ENCODE measurements at places on chromosomes 16 and 17.
A peak's percentile ranks its signal among the peaks of the same experiment; 100 is the strongest.

- DNase-seq: no peak
Observed at GRCh38 chr17:10516638-10517037, 1.7 kb downstream of the MYH1 start.

DNA sequence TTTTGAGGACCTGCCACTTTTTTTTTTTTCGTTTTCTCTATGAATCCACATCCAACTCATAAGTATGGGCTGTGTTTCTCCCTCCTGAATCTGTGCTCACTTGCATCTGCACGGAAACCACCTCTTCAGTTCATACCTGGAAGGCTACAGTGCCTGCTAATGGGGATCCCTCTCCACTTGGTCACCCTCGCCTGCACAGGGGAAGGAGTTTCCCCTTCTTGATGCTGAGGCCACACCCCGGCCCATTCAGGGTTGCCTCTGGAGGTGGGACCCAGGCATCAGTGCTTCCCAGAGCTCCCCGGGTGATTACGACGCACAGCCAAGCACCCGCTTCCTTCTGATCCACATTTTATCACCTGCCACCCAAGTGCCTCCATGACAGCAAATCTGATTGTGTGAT lies 85.9 kb upstream of the TBC1D3K start:
- DNase-seq: no peak

- DNase-seq: no peak
Observed at GRCh38 chr16:19375561-19376158, 42.0 kb upstream of the TMC5 start.

- DNase-seq: no peak
Observed at GRCh38 chr16:87051526-87052320, 265.5 kb downstream of the C16orf95 start.

- no peak for DNase-seq
Observed at GRCh38 chr16:56726926-56727325, 3.0 kb upstream of the NUP93 start.

GRCh38 chr17:31405890-31406371 lies 14.5 kb downstream of the RAB11FIP4 start:
- DNase-seq: no peak

DNA sequence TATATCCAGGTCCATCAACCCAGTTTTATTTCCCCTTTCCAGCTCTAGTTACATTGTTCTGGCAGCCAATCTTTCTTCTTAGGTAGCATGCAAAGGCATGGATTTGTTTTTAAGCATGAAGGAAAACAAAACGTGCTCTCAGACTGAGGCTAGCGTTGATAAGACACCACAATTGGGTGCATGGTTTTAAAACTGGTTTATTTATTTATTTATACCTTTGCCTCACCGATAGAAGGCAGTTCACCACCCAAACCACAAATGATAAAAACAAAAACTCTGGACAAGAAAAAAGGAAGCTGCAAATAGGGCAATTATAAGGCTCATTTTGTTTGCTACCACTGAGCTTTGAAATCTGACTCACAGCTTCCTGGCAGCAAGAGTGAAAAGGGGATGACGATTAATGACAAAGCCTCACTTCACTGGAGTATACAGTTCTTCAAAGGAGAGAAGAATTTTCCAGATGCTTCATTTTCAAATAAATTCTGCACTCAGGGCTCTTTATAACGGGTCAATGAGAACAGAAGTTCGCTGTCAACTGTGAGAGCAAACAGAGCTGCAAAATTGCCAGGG lies 278.4 kb upstream of the IRX5 start:
- no peak for DNase-seq

DNA sequence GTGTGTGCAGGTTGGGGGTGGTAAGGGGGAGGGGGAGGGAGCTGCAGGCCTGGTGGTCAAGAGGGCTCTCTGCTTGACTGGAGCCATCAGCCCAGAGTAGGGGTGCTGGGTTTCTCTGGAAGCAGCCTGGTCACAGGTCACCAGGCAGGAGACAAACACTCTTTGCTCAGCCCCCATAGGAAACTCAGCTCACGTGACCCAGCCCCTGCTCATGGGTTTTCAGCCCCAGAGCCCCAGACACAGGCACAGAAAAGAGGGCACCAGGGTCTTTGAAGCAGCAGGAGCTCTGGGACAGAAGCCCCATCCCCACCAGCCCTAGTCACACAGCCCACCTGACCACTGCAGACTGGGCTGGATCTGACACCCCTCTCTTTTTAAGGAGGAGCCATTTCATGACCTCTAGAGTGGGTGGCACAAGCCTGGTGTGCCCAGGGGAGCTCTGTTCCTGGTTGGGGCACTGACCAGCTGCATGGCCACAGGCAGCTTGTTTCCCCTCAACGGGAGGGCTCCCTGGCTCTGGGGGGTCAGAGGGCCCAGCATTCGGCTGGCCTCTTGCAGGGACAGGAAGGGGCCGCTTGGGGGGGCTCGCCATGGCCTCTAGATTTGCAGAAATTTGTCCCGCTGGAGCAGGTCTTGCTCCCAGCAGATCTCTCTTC lies 13.8 kb upstream of the CD79B start:
- no peak for DNase-seq

- no peak for DNase-seq
Observed at GRCh38 chr17:31604936-31605335, 213.5 kb downstream of the RAB11FIP4 start.

GRCh38 chr16:1315081-1316032 lies 5.9 kb downstream of the UBE2I start:
- no peak for DNase-seq

GRCh38 chr17:56594320-56595107 lies 1.0 kb downstream of the NOG start:
- DNase-seq: no peak

DNA sequence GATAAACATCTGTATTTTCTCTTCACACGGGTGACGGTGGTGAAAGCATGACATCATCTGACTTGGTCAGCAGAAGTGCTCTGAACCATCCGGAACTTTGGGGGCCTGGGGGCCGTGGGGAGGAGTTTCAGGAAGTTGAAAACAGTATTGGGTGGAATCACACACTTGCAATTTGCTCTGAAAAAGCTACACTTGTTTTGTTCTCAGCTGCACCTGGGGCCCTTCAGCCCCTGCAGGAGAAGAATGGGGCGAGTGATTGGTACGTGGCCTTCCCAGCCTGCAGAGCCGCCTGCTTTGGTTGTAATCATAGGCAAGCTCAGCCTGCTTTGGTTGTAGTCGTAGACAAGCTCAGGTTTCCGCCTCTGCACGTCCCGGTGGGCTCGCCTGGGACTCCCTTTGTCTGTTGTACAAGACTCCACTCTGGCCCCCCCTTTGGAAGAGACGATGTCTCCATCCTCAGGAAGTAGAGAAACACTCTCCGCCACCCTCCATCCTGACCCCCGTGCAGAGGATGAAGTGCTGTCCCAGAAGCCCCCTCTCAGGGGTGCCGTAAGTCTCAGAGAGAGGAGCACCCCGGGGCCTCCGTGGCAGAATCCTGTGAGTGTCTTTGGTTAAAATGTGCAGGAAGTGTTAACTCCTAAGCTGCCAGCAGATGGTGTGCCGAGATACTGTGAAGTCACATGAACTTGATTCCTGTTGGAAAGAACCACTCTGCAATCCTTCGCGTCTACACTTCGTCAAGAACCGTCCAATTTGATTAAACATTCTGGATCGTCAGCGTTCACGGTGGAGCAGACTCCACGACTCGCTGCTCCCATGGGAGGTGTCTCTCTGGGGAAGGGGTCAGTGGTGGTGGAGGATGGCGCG lies 5.4 kb downstream of the BANP start:
- peak; percentile 86 for DNase-seq

- peak; percentile 18 for DNase-seq
Observed at GRCh38 chr17:36721560-36722120, 120.3 kb downstream of the MRM1 start.

DNA sequence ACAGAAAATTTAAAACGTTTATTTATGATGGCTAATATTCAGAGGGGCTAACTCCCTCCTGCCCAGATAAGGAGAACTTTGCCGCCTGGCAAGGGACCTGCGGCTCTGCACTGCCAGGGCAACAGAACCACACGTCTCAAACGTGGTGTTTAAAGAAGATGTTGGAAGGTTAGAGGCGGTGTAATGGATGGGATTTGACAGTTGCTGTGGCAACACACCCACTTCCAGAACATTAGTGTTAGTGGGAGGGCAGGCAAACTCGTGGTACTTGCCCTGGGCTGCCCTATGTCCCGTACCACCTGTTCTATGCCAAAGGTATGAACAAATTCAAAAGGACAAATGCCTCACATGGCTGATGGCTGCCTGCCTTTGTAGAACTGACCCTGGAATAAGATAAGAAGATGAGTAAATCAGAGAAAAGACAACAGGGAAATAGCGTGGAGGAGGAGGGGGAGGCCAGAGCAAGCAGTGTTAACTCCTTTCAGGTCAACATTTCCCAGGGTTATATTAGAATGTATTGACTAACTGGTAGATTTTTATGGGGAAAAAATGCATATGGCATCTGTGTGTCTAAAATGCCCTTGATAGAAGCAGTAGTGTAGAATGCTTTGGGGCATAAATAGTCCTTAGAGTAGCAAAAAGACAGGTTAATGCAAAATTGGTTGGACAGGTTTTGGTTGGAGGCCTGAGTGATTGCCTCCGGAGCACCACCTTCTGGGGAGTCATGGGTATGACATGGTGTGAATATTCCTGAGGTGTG lies 30.8 kb downstream of the HLF start:
- DNase-seq: peak; percentile 14

DNA sequence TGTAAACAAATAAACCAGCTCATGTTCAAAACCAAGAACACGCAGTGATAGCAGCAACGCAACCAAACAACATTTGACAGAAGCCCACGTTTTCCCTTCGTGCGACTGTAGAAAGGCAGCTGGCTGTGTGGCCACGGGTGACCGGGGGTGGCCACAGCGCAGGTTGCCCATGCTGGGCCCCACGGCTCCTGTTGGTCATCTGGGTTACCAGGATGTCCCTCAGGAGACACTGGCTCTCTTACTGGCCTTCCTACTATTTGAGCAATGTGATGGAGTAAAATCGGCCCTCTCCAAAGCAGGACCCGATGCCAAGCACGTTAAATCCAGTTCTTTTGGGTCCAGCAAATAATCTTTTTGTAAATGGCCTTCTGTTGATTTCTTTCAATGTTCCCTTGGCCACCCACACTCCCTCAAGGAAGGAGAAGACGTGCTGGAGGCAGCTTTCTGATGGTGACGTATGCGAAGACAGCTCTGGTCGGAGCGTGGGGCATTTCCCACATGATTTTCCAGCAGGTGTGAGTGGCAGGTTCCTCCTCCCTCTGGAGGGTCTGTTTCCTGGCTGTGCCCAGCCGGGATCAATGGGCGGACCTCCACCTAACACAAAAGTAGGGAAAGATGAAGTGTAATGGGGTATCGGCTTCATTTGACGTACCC lies 143.1 kb upstream of the CHMP6 start:
- no peak for DNase-seq

- DNase-seq: peak; percentile 54
Observed at GRCh38 chr17:7883781-7884386, 4.7 kb upstream of the CHD3 start.

DNA sequence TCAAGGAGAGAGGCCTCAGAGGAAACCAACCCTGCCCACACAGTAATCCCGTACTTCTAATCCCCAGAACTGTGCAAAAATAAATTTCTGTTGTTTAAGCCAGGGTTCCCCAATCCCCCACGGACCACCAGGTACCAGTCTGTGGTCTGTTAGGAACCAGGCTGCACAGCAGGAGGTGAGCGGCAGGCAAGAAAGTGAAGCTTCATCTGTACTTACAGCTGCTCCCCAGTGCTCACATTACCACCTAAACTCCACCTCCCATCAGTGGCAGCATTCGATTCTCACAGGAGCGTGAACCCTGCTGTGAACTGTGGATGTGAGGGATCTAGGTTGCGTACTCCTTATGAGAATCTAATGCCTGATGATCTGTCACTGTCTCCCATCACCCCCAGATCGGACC lies 101.1 kb upstream of the CDC42EP4 start:
- DNase-seq: no peak

DNA sequence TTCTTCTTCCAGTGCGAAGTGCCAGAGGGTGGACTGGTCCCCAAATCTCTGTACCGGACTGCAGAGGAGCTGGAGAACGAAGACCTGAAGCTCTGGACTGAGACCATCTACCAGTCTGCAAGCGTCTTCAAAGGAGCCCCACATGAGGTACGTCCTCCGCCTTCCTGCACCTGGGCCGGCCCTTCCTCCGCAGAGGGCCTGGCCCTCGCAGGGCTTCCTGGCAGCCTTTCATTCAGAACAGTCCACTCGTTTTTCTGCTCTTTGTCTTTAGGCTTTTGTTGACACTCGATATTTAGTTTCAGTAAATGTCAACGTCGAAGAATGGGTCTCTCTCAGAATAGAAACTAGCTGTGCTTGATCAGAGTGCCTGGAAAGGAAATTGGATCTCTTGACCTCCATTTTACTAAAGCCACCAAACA lies 68.6 kb downstream of the SEC14L1 start:
- DNase-seq: no peak

DNA sequence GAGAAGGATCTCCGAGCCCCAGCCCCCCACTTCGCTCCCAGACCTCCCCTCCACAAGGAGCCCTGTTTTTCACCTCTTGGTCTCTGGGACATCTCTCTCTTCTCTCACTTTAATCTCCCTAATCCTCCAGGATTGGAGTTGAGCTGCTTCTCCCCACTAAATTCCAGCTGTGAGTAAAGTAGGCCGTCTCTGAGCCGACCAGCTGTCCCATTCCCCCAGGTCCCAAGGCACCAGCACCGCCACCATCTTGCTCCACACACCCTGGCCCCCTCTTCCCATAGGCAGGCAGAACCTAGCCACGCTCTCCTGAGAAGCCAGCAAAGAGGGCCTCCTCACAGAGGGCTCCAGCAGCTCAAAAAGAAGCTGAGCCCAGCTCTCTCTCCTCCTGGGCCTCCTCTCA lies 878 bp downstream of the DLG4 start:
- no peak for DNase-seq

All from CD8-positive, alpha-beta memory T cell (primary cell).